ENCODE measurements at places on chromosomes 7 and 10.

- no peak for DNase-seq
These were observed 7.1 kb downstream of the CPED1 start for GRCh38 chr7:120995654-120996053.

DNA sequence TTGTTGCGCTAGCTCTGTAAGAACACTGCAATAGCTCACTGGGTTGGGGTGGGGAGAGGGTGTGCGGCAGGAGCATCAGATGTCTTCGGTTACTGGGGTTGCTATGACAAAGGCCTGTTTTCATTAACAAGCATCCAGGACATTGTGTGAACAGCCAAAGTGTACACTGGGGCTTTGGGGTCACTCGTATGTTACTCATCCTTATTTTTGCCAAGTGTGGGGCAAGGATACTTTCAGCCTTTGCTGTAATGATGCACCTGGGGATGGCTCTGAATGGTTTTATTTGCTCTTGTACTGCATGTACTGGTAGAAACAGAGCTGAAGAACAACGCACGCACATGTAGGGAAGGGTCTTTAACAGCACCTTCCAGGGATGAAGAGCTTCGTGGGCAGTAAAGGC is 73.0 kb upstream of the AFAP1L2 start:
- no peak for DNase-seq

- DNase-seq: no peak
These were observed 241.1 kb upstream of the LRGUK start for GRCh38 chr7:133886086-133886485.

DNA sequence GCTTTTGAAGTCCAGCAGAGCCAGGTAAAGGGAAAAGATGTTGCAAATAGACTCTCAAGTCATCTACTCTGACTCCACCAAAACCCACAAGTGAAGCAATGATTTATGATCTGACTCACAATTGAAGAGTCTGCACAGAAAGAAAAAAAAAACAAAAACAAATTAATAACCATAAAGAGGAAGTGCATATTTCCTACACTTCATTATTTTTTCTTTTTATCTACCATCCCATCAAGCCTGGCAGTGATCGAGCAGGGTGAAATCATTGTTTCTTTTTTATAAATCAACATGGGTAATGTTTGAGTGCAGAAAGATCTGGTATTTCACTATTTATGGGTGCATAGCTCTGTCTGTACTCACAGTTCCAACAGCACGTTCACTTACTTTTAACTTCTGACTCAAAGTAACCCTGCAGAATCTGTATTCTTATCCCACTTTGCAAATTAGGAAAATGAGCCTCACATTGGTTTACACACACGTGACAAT is 829.0 kb downstream of the TNS3 start:
- no peak for DNase-seq

- DNase-seq: no peak
These were observed 1.7 kb upstream of the AKR1D1 start for GRCh38 chr7:138074540-138074939.

- no peak for DNase-seq
These were observed 38.8 kb upstream of the SLC35G1 start for GRCh38 chr10:93854975-93855374.

GRCh38 chr10:31630861-31631567 is 297.6 kb downstream of the ARHGAP12 start:
- DNase-seq: no peak

- no peak for DNase-seq
These were observed 931 bp downstream of the SH2D4B start for GRCh38 chr10:80538481-80539185.

DNA sequence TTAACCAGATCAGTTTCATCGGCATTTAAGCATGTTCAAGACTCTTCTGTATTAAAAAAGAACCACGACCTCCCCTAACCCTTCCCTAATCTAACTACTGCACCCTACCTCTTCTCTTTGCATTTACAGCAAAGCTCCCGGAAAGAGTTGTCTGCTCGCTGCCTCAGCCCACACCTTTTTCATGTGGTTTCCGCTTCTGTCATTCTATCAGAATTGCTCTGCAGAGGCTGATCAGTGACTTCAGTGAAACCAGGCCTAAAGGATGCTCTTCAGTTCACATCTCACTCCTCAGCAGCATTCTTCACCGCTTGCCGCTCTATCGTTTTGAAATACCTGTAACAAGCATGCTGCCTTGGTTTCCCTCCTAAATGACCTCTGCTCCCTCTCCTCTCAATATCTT is 160.9 kb downstream of the SDK1 start:
- no peak for DNase-seq

DNA sequence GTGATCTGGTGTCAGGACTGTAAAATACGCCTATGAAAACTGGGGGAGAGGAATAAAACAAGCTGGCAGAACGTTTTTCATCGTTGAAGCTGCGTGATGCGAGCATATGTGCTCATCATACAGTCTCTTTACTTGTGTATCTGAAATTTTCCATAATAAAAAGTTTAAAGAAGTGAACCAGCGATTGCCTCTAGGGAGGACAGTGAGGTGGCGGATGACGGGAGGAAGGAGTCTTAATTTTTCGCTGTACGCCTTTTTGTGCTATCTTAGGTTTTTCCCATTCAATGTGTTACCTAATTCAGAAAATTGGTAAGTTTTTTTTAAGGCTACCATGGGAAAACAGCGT is 891 bp upstream of the WAPL start:
- no peak for DNase-seq

- no peak for DNase-seq
These were observed 111.2 kb upstream of the PTN start for GRCh38 chr7:137454767-137455166.

- no peak for DNase-seq
These were observed 50.4 kb upstream of the PPP2R2D start for GRCh38 chr10:131850383-131850870.

GRCh38 chr10:63268149-63268797 is 135.1 kb downstream of the NRBF2 start:
- no peak for DNase-seq

DNA sequence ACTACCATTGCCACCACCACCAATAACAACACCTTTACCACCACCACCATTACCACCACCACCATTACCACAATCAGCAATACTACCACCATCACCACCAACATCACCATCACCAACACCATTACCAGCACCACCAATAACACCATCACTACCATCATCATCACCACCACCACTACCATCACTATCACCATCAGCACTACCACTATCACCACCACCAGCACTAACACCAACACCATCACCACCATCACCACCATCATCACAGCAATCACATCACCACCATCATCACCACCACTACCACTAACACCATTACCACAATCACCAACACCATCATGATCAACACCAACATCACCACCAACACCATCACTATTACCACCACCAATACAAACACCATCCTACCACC is 249.5 kb downstream of the GRID1 start:
- DNase-seq: no peak

DNA sequence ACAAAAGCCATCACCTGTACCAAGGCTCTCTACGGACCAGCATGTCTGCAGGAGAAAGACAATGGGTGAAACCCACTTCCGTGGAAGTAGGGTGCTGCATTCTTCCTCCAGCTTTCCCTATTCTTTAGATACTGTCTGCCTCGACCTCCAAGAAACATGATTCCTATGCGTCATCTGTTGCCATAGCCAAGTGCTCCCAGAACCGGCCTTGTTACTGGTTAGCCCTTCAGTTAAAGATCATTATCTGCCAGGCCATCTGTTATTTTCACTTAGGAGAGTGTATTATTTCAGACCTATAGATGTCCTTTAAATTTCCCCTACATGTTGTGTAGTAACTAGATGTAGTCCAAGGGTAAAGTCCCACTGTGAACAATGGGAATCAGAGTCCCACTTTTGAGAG is 89.0 kb upstream of the KIAA1217 start:
- no peak for DNase-seq

DNA sequence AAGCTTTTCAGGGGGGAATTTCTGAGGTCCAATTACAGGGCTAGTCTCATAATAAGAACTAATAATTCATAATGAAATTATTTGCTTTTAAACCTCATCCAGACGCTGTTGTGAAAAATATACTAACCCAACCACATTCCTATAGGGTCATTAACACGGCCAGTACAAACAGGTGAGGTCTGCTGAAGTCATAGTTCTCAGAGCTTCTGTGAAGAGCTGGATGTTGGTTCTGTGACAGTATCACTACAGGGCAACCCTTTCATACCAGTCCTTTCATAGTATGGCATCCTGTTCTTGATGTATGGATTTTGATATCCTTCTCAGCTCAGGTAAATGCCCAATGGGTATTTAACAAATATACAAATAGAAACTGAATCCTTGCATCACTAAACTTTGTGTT is 62.3 kb upstream of the FAM133B start:
- DNase-seq: no peak

DNA sequence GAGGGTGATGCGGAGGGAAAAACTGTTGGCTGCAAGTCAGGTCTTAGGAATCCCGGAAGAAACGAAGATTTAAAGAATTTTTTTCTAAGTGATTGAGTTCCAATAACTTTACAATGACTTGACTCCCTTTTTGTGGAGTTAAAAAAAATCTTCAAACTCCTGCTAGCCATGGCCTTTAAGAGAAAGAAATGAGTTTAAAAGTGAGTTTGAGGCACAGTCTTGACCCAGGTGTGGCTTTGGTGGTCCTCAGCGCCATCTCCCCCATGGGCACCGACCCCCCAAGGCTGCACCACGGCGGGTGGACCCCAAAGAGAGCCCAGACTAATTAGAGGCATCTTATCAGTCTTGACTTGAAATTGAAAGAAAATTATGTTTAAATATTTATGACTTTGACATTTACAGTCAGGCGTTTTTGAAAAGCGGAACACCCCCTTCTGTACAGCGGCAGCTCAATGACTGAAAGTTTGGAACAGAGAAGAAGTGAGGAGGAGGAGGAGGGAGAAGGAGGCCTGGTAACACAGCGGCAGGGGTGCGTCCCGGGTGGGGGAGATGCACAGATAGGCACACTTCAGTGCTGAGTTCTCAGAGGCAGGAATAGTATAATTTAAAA is 349.6 kb downstream of the DNAJB6 start:
- no peak for DNase-seq

GRCh38 chr7:42342381-42342780 is 105.4 kb upstream of the GLI3 start:
- DNase-seq: no peak

GRCh38 chr7:42552227-42552626 is 315.2 kb upstream of the GLI3 start:
- DNase-seq: no peak

DNA sequence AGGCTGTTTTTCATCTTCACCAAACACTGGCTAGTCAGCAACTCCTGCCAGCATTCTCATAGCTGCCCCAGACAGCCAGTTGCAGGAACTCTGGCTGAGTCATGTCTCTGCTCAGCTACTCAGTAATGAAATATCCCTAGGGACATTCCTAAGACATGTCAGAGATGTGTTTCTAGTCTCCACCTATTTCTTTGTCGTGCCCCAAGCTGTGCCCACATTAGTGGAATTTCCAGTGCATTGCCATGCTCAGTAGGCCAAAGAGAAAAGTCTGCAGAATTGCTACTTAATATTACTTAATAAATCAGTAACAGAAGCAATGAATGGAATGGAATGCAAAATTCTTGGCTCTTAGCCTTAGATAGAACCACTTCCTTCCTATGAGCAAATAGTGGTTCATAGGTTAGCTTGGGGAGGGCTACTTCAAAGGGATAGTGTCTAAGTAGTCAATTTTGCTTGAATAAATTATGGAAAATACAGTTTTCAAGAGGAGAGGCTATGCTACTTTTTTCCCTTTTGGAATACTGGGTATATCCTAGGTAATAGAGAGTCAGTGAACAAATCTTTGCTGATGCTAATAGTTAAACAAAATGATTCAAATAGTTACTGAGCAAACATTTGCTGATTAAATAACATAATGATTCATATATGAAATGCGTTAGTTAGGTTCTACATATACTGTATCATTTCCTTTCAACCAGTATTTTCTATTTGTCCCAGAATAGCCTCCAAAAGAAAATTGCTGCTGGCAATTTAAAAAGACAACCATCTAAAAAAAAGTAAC is 23.6 kb upstream of the SEMA3C start:
- DNase-seq: no peak

GRCh38 chr7:138170298-138170697 is 94.0 kb downstream of the AKR1D1 start:
- DNase-seq: no peak

DNA sequence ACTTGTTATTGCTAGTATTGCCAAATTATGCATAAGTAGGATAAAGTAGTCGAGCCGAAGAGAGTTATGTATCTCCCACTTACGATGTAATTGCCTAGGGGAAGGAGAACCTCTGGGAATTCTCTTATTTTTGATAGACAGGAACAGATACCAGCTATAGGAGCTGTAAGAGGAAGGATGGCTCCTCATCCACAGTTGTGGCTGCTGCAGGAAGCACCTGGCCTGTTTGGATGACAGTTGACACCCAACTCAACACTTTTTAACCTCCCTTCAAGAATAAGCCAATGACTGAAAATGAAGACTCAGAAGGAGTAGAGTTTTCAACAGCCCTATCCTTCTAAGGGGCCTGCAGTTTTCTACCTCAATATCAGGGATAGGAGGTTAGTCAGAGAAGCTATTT is 6.3 kb downstream of the DYDC1 start:
- DNase-seq: no peak

DNA sequence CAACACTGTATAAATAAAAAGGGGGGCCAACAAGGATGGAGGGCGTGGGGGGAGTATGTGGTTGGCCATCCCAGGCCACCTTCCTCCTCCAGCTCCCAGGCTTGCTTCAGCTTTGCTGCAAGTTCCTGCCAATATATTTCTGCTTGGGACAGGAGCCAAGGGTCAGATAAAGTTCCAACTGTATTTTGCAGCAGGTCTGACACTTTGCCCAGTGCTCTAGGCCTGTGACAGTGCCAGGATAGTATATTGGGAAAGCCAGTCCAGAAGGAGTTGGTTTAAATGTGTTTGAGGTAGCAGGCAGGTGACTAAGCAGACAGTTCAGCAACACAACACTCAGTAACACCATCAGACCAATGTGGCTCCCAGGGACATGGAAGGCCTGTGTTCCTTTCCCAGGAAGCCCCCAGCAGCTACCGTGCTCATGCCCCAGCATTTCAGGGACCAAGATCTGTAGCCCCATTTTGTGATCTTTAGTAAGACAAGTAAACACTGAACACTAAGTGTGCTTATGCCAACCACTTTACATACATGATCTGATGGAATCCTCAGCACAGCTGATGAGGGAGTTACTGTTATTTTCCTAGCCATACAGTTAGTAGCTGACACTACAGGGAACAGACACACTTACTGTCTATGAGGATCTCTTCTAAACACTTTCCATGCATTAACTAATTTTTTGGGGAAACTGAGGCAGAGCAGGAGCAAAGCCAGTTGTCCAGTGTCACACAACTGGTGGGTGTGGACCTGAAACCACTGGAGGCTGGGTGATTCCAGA is 38.9 kb downstream of the DNAJB12 start:
- peak; percentile 39 for DNase-seq

DNA sequence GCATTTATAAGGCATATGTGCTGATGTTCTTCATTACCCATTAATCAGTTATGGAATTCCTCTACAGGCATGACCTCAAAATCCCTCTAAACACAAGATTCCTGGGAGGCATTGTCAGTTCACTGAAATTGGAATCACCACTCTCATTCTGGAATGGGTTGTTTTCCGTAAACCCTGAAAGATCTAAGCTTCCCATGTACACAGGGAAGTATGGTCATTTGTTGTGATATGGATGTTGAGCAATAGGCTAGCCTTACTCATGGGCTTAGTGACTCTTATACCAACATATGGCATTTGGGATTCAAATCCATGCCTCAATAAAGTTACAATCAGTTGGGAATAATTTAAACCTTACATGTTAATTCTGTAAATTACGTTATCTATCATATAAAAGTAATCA is 258.0 kb downstream of the XPNPEP1 start:
- no peak for DNase-seq

Data from anterior cingulate cortex (tissue), 58 donors.